Occipital lobe (tissue), 3 donors: ENCODE measurements at places on chromosomes 4 and X. TPM values are rescaled to one million over a fixed set of nuclear protein-coding genes. Genes with fewer than 3 reads are reported as not detected.

The DDX53 gene
- total RNA-seq: not detected

The FGFR3 gene
- 14.7 TPM for total RNA-seq

The MAP9 gene
- total RNA-seq: 32.6 TPM

The TRMT2B gene
- 8.7 TPM for total RNA-seq

The SORCS2 gene
- 4.1 TPM for total RNA-seq

The CCDC149 gene
- total RNA-seq: 20.9 TPM

The FAM241A gene
- total RNA-seq: 10.6 TPM

The PPARGC1A gene
- 5.5 TPM for total RNA-seq
